ENCODE measurements at places on chromosomes 11 and 22. TPM values are rescaled to one million over a fixed set of nuclear protein-coding genes. Genes with fewer than 3 reads are reported as not detected.

GRCh38 chr22:29157759-29158535 lies 47.7 kb upstream of the EMID1 start:
- no peak for DNase-seq

DNA sequence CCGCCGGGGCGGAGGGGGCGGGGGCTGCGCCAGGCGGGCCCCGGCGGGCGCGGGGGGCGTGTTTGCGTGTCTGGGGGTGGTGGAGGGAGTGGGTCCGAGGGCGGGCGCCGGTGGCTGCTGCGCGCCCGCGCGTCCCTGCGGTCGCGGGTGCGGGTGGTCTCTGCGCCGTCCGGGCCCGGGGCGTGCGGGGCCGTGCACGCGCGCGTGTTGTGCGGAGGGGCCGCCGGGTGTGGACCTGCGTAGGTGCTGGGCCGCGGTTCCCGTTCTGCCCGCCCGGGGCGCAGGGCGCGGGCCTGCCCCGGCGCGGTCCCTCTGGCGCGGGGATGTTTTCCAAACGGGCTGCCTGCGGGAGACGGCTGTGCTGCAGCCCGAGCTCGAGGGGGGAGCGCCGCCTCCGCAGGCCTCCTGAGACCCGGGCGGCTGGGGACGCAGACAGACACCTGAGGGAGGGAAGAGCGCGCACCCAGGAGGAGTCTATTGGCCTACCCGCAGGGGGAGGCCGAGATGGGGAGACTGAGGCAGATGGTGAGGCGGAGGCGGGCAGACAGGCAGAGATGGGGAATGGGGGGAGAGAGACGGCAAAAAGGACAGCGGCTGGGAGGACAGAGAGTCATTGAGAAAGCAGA lies 442 bp downstream of the PELI3 start:
- peak; percentile 21 for DNase-seq

GRCh38 chr11:36346562-36347383 lies 50.7 kb downstream of the PRR5L start:
- DNase-seq = no peak

Gene CHRDL2
- total RNA-seq = not detected

GRCh38 chr11:133949129-133949528 lies 7.6 kb downstream of the IGSF9B start:
- no peak for DNase-seq

- no peak for DNase-seq
These were observed 1.1 kb downstream of the ZBTB44 start for GRCh38 chr11:130313383-130314183.

Gene KRTAP5-7
- not detected for total RNA-seq

DNA sequence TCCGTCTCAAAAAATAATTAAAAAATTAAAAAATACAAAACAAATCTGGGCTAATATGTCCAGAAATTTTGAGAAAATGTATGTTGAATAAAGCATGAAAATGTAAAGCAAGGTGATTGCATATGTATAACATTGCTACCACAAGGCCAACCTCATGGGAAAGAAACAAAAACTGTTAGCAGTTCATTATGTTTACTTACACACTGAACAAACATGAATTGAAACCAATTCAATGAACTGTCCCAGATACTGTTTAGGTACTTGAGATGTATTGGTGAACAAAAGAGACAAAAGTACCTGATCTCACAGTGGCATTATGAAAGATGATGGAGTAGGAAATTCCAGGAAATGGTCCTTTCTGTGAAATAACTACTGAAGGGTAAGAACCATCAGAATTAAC lies 43.8 kb upstream of the IGLL5 start:
- DNase-seq = no peak

Gene FOLR2
- total RNA-seq = not detected

DNA sequence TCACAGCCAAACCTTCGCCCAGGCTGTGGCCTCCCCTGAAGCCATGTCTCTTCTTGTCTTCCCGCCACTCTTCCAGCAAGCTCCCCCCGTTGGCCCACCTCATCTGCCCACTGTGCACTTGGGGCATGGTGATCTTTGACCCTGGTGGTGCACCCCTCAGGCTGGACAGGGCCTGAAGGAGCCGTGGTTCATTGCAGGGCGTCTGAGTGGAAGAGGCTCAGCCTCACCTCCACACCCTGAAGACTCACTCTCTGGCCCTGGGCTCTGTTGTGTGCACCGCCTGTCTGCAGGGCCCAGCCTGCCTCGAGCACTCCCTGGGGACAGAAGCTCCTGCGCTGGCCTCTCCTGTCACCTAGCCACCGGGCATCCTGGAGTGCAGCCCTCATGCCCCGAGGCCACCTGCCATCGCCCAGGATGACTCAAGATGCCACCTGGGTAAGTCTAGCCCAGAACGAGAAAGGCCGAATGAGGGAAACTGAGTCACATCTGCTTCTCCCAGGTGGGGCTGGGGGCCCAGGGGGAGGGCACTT lies 40.8 kb upstream of the PPARA start:
- no peak for DNase-seq

GRCh38 chr11:104093426-104094280 lies 57.2 kb downstream of the DDI1 start:
- DNase-seq = no peak

GRCh38 chr11:3382613-3383285 lies 3.8 kb upstream of the ZNF195 start:
- no peak for DNase-seq

DNA sequence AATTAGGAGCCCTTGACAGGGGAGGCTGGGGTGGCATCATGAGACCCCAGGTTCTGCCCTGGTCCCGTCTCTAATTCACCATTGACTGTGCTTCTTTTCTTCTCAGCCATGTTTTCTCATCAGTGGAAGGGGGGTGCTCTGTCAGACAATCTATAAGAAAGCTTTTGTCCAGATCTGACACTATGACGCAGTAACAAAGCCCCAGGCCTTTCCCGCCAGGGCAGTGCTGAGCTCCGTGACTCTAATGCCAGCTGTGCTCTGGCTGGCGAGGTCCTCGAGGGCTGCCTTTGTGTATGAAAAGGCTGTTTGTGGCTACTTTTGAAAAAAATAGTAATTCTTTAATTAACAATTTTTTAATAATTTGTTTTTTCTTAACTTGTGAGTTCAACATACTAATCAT lies 3.2 kb downstream of the CD6 start:
- no peak for DNase-seq

Gene SLC22A6
- total RNA-seq = not detected

GRCh38 chr11:115759622-115760460 lies 255.6 kb upstream of the CADM1 start:
- peak; percentile 59 for DNase-seq

DNA sequence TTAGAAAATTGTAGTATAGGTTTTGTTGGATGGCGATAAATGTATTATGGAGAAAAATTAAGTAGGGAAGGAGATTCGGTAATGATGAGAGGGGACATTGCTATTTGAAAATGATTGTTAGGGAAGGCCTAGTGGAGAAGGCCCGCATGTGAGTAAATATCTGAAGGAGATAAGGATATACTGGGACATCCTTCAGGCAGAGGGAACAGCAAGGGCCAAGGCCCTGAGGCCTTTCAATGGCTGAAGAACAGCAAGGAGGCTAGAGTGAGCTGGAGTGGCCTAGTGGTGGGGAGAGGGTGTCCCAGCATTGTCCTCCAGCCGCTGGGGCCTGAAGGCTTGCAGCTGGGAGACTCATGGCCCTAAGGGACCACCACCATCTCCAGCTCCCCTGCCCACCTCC lies 23.2 kb upstream of the ARRB1 start:
- DNase-seq = no peak

Gene B3GAT1
- 0.29 TPM for total RNA-seq

Gene RIMBP3B
- total RNA-seq = 0.12 TPM

GRCh38 chr22:36328635-36329253 lies 59.0 kb downstream of the MYH9 start:
- peak; percentile 93 for DNase-seq

DNA sequence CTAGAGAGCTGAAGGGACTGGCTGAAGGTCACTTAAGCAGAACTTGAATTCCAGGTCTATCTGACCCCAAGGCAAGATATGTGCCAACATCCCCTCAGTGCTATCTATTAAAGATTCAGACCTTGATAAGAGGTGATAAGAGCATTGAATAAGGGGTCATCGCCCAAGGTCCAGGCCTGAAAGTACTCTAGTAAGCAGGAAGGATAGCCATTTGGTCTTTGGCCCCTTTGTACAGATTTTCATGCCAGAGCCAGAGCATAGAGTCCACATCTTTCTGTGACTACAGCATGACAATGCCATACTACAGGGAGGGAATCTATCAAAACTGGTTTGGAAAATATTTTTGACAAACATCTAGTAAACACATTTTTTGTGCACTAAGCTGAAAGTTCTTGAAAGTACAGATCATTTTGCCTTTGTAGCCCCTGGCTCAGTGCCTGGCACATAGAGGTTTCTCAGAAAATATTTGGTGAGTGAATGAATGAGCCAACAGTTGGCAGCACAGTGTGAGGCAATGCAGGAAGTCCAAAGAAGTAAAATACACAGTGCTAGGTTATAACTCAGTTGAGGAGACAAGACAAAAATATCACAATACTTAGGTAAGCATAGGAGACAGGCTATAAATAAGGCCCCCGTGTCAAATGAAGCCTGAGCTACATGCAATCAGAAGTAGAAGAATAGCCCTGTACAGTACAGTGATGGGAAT lies 15.1 kb upstream of the RRAS2 start:
- DNase-seq = no peak

DNA sequence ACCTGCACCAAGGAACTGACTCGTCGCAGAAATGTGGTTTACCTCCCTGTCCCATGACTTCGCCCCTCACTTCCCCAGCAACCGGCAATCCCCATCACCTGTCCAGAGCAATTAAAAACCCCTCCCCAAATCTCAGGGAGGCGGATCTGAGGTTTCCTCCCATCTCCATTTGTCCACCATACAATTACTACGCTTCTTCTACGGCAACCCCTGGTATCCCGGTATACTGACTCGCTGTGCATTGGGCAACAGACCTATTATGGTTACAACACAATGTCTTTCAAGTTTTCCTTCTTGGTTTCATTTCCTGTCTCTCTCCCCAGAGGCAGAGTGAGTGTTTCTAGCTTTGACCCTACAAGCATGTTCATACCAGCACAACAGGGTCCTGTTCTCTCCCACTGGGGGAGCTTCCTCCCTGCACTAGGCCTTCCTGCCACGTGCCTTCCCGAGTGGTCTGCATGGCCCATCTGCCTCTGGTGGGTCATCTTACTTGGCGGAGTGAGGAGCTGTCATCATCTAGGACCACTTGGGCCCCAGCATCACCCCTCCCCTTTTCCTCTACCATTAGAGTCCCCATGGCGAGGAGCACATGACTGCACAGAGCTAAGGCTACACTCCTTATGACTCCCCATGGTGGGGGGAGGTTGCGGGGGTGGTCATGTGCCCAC lies 30.3 kb upstream of the NAP1L4 start:
- no peak for DNase-seq

- DNase-seq = no peak
These were observed 23.4 kb upstream of the ADA2 start for GRCh38 chr22:17242641-17243040.

- no peak for DNase-seq
These were observed 18.7 kb upstream of the BID start for GRCh38 chr22:17792854-17793434.

DNA sequence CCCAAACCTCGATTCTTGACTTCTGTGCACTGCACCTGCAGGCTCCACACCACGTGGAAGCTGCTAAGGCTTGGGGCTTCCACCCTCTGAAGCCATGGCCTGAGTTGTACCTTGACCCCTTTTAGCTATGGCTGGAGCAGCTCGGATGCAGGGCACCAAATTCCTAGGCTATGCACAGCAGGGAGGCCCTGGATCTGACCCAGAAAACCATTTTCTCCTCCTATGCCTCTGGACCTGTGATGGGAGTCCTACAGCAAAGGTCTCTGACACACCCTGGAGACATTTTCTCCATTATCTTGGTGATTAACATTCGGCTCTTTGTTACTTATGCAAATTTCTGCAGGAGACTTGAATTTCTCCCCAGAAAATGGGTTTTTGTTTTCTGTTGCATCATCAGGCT lies 309.2 kb upstream of the DDI1 start:
- no peak for DNase-seq

GRCh38 chr22:39567135-39567946 lies 3.2 kb upstream of the CACNA1I start:
- DNase-seq = no peak

DNA sequence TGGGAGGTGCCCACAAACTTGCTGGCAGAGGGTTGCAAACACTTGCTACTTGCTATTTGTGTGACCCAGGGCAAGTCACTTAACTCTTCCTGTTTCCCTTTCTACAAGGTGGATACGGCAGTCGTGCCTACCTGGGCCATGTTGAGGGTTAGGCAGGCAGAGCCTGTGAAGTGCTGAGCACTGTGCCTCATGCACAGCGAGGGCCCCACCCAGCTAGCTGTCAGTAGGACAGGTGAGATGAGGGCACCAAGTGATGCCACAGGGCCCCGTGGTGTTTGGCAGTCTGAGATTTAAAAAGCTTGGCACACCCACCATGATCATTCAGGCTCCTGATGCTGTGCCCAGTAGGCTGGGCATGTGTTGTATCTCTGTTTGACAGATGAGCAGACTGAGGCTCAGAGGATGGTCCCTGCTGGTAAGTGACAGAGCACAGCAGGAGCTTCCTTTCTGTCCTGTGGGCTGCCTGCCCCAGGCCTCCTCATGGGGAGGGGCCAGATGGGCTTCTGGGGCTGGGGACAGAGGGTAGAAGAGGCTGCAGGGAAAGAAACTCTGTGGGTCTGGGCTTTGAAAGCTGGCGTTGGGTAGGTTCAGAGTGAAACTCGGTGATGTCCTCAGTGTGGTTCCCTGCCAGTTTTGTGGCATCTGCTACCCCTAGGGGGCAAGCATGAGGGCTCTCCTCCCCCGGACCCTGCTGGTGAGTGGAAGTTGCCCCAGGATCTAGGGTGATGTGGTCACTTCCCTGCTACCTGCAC lies 59.3 kb downstream of the TSPAN18 start:
- DNase-seq = no peak

DNA sequence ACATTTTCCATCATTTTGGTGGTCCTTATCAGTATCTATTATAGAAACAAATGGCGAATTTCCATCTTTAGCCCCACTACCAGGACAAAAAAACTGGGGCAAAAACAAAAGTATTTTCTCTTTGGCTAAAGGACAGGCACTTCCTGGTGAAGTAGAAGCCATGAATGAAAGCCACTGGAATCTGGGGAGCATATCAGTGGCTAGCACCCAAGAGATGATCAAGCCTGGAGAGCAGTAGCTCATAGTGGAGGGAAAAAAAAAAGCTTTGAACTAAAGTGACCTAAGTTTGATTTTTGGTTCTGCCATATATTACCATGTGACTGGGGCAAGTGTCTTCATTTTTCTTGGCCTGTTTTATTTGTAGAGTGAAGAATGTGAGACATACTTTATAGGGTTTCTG lies 272.3 kb downstream of the GUCY1A2 start:
- DNase-seq = no peak

GRCh38 chr22:36465232-36466021 lies 16.0 kb downstream of the TXN2 start:
- DNase-seq = peak; percentile 97

- DNase-seq = peak; percentile 75
These were observed 72.8 kb upstream of the KCNQ1OT1 start for GRCh38 chr11:2772544-2773031.
